ENCODE measurements at places on chromosomes 4 and X.

DNA sequence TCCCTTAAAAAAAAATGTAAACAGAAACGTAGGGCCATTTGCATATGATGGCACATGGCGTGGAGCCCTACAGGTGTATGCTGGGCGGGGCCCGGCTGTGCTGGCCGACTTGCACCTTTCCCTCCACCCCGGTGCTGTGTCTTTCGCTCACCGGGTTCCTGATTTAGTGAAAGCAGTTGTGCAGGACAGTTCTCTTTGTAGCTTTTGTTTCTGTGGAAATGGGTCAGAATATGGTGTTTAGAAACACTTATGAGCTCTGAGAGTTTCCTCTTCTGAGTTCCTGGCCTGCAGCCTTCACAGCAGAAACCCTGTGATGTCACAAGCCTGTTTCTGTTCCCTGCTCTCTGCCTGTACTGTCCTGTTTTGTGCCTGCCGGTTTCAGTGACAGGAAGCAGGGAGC lies 22.5 kb upstream of the MSANTD1 start:
- H3K36me3 ChIP-seq, result peaks cover 91% of the 10 kb centered on the region
- DNase-seq, result no peak
- no peaks in the 10 kb centered on the region for H3K27me3 ChIP-seq
- no peak overlapping the region for H3K4me3 ChIP-seq
- no peak overlapping the region for H3K27ac ChIP-seq

DNA sequence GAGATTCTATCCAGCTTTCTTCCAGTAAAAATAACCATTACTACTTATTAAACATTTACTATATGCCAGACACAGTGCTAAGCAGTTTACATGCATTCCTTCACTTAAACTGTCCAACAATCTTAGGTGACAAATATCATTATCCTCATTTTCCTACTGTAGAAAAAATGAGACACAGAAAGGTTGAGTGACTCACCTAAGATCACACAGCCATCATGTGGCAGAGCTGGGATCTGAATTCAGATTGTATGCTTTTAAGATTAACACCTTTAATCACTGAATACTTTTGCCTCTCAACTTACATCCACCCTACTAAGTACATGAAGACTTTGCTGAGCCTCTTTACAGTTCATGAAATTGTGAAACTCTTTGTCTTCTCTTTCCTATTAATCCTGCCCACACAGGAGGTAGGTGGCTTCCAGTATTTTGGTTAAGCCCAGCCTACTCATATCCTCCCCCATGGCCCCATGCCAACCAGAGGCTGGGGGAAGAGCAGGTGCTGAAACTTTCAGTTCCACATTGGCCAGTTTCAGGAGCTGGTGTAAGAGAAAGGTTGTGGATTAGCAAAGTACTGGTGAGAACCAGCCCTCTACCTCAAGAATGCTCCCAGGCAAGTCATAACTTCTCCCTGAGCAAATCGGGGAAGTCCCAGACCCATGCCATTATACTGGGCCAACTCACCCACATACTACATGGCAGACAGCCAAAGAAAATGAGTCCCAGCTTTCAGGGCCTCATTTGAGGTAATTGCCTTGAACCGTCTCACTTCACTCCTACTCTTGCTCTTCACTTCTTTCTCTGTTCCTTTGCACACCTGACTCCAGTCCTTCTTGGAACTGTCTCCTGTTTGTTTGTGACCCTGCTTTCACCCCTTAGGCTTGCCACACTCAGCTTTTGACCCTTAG lies 211.1 kb downstream of the GUCY2F start:
- peak overlapping the region; percentile 79 for H3K27ac ChIP-seq
- no peak overlapping the region for H3K4me3 ChIP-seq
- peak; percentile 53 for DNase-seq
- peaks cover 45% of the 10 kb centered on the region for H3K27me3 ChIP-seq

DNA sequence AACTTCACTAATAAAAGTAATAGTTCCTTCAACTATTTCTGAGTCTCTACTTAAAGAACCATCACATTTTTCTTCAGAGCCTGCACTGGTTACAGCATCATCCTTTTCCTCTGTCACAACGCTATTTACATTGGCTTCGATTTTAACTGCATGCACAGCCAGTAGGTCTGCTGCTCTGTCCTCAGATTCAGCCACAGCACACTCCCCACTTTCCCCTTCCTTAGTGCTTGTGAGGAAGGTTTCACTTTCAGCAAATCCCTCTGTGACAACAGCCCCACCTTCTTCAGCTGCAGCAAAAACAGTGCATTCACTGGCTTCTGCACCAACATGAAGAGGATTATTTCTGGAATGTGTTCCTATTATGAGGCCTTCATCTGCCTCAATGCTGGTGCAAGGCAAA lies 25.7 kb downstream of the BOD1L1 start:
- H3K4me3 ChIP-seq, result no peak overlapping the region
- H3K36me3 ChIP-seq, result peaks cover 93% of the 10 kb centered on the region
- DNase-seq, result no peak
- H3K27me3 ChIP-seq, result no peaks in the 10 kb centered on the region
- H3K4me1 ChIP-seq, result no peaks in the 10 kb centered on the region
- H3K27ac ChIP-seq, result no peak overlapping the region

GRCh38 chrX:104668550-104668949 lies 102.6 kb downstream of the IL1RAPL2 start:
- H3K4me1 ChIP-seq, result no peaks in the 10 kb centered on the region
- H3K4me3 ChIP-seq, result no peak overlapping the region
- no peak for DNase-seq
- no peaks in the 10 kb centered on the region for H3K36me3 ChIP-seq
- no peak overlapping the region for H3K27ac ChIP-seq

GRCh38 chr4:113483131-113483530 lies 278.4 kb downstream of the CAMK2D start:
- peaks cover 10% of the 10 kb centered on the region for H3K4me1 ChIP-seq
- H3K27me3 ChIP-seq, result no peaks in the 10 kb centered on the region
- DNase-seq, result no peak
- no peak overlapping the region for H3K27ac ChIP-seq
- H3K4me3 ChIP-seq, result no peak overlapping the region
- peaks cover 85% of the 10 kb centered on the region for H3K36me3 ChIP-seq

DNA sequence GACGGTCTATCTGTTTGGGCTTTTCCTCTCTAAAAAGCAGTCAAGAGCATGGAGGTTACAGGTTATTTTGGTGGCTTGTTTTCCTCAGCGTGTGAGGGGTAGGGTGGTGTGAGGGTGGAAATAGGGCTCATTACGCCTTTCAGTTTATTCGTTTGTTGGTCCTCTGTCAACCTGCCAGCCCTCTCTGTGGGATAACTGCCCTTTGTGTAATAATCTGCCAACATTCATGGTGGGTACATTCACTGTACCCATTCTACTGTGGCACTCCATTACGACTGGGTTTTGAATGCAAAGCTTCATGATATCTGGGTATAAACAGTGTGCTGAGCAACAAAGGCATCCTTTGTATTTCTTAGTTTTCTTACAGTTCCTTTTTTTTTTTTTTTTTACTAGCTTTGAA lies 136.4 kb downstream of the ADGRL3 start:
- no peaks in the 10 kb centered on the region for H3K4me1 ChIP-seq
- DNase-seq, result no peak
- no peaks in the 10 kb centered on the region for H3K27me3 ChIP-seq
- no peaks in the 10 kb centered on the region for H3K36me3 ChIP-seq
- H3K4me3 ChIP-seq, result no peak overlapping the region
- H3K27ac ChIP-seq, result no peak overlapping the region

DNA sequence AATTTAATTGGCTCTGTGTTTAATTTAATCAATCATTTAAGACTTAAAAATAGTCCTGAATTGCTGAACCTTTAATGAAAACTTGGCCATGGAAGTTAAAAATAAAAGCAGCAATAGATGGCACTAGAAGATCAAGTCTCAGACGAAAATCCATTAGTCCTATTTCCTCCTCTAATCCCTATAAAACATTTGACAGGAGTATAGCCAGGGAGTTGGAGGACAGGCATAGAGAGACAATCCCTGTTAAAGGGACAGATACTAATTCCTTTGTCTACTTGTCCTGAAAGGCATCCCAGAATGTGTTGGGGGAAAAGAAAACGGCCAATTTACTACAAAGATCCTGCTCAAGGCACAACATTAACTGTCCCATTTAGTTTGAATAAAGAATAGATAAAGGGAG lies 276.3 kb upstream of the TACR3 start:
- H3K27ac ChIP-seq, result no peak overlapping the region
- H3K27me3 ChIP-seq, result no peaks in the 10 kb centered on the region
- no peaks in the 10 kb centered on the region for H3K36me3 ChIP-seq
- no peaks in the 10 kb centered on the region for H3K4me1 ChIP-seq
- DNase-seq, result no peak

GRCh38 chrX:153801669-153802068 lies 7.2 kb downstream of the SSR4 start:
- H3K27me3 ChIP-seq, result peaks cover 6% of the 10 kb centered on the region
- DNase-seq, result no peak
- H3K27ac ChIP-seq, result no peak overlapping the region
- H3K4me3 ChIP-seq, result no peak overlapping the region
- peaks cover 22% of the 10 kb centered on the region for H3K36me3 ChIP-seq
- peaks cover 6% of the 10 kb centered on the region for H3K4me1 ChIP-seq

GRCh38 chrX:43595931-43596330 lies 60.2 kb upstream of the MAOA start:
- H3K27me3 ChIP-seq, result peaks cover 44% of the 10 kb centered on the region
- peaks cover 6% of the 10 kb centered on the region for H3K4me1 ChIP-seq
- H3K36me3 ChIP-seq, result no peaks in the 10 kb centered on the region
- no peak overlapping the region for H3K4me3 ChIP-seq
- DNase-seq, result no peak

- H3K4me1 ChIP-seq, result peaks cover 8% of the 10 kb centered on the region
- H3K36me3 ChIP-seq, result peaks cover 2% of the 10 kb centered on the region
- DNase-seq, result no peak
- peaks cover 3% of the 10 kb centered on the region for H3K27me3 ChIP-seq
- H3K4me3 ChIP-seq, result no peak overlapping the region
Observed at GRCh38 chrX:10050481-10050880, 83.3 kb downstream of the CLDN34 start.

GRCh38 chr4:121143131-121143530 lies 21.0 kb downstream of the TNIP3 start:
- DNase-seq, result no peak
- H3K27ac ChIP-seq, result no peak overlapping the region
- peaks cover 55% of the 10 kb centered on the region for H3K4me1 ChIP-seq
- no peak overlapping the region for H3K4me3 ChIP-seq

- DNase-seq, result no peak
- H3K36me3 ChIP-seq, result no peaks in the 10 kb centered on the region
- no peak overlapping the region for H3K4me3 ChIP-seq
- H3K27me3 ChIP-seq, result no peaks in the 10 kb centered on the region
- no peaks in the 10 kb centered on the region for H3K4me1 ChIP-seq
- H3K27ac ChIP-seq, result no peak overlapping the region
Observed at GRCh38 chr4:90146306-90146705, 19.1 kb downstream of the CCSER1 start.
